ENCODE measurements at places on chromosomes 4 and X.

DNA sequence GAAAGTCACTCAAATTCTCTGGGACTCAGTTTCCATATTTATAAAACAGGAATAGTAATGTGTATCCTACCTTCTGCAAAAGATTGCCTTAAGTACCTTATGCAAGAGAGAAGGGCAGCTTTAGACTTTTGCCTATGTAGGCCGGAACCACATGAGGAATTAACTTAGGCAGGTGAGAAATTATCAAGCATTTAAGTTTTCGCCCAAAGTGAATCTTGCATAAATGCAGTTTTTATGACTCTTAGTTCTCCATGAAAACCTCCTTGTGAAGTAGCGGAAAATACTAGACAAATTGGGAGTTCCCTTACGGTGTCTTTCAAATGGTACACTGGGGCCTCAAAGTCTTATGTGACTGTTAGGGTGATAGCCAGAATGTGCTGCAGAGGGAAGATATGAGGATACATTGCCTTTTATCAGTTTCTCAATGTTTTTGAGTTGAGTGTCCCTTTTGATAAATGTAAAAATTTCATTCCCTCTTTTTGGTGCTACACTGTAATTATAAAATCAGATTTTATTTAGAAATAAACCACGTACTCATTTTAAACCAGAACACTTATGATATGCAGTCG, 2.6 kb downstream of the SH2D1A start:
- no peak for DNase-seq

DNA sequence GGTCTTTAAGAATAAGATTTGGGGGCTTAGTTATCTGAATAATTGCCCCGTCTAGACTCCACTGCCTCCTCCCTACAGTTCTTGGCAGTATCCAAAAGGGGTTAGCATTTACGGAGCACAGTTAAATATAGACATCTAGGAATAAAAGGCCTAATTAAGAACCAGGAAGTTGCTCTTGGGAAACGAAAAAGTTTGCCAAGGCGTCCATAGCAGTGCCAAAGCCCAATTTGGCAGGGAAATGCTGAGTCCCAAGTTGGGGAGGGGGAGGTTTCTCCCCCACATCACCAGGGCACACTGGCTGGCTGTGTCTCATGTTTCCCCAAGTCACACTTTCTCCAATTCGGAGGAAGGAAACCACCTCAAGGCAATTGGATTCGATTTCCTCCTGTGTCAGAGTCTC, 338.7 kb downstream of the FBXW7 start:
- DNase-seq, result no peak

DNA sequence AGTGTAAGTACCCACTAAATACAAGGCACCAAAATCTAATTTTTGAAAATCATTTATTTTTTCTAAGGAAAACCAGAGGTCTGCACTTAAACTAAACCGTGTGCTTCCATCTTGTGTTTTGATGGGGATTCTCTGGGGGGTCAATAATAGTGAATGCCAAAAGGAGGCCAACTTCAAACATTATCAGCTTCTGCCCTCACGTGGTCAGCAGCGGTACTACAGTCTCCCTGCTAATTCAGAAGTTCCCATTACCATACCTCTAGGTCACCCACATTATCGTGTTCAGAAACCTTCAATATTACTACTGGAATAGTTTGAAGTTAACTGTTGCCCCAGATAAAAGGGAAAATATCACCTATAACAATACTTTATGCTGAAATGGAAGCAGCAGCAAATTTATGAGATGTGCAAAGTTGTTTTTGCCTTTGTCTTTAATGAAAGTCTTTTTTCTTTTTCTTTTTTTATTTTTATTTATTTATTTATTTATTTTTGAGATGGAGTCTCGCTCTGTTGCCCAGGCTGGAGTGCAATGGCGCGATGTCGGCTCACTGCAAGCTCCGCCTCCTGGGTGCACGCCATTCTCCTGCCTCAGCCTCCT, 17.3 kb downstream of the CTPS2 start:
- peak; percentile 50 for DNase-seq

DNA sequence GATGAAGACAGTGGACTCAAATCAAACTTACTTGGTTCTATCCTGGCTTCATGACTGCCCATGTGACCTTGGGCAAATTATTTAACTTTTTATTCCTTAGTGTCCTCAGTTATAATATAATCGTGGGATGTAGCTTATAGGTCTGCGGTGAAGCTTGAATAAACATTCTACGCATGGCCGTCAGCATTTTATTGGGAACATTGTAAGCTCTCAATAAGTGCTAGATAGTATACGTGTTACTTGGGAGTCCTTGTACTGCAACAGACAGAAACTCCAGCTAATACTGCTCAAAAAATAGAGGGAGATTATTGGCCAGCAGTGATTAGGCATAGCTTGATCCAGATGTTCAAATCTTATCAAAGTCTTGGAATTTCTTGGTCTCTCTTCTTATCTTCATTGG, 104.8 kb downstream of the SYTL5 start:
- no peak for DNase-seq

DNA sequence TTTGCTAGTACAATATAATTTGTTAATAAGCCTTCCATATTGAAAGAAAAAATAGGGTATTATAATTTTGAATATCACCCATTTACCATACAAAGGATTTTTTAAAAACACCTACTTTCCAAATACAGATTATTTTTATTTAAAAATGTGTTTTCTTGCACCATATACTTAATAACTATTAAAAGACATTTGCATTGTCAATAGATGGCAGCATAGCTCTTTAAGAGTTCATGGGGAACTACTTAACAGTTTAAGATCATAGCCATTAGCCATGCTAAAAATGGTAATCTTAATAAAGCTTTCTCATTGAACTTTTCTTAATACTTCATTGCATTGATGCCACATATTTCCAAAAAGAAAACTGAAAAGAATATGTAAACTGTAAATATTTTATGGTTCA, 1995.9 kb downstream of the C4orf33 start:
- peak; percentile 46 for DNase-seq

DNA sequence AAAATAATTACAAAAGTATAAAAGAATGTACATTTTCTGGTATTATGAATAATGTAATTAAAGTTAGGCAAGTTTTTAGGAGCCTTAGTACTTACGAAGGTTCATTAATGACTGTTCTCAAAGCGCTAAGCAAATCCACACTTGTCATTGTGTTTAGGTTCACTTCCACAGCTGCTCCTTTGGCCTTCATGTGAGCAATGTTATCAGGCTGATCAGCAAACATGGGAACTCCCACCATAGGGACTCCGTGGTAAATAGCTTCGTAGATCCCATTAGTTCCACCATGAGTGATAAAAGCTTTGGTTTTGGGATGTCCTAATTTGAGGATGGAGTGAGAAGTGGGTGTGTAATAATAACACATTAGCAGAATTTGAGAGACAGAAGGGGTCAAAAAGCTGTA, 45.1 kb downstream of the UGT2A2 start:
- DNase-seq, result no peak

GRCh38 chr4:86615501-86615900, 21.4 kb downstream of the PTPN13 start:
- DNase-seq, result no peak

DNA sequence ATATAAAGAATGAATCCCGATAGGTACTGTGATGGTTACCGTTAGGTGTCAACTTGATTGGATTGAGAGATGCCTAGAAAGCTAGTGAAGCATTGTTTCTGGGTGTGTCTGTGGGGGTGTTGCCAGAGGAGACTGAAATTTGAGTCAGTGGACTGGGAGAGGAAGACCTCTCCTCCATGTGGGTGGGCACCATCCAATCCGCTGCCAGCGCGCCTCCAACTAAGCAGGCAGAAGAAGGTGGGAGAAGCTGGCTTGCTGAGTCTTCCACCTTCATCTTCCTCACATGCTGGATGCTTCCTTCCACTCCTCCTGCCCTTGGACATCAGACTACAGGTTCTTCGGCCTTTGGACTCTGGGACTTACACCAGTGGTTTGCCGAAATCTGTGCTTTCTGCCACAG, 40.1 kb downstream of the WFS1 start:
- DNase-seq, result no peak

- DNase-seq, result no peak
Observed at GRCh38 chr4:13298655-13299054, 185.5 kb downstream of the RAB28 start.
